Muscle of arm (tissue), 14 donors: ENCODE measurements at places on chromosomes 12 and 14. TPM values are rescaled to one million over a fixed set of nuclear protein-coding genes. Genes with fewer than 3 reads are reported as not detected.

CLEC9A gene
- 0.27 TPM for polyA plus RNA-seq

- no peak for DNase-seq
Observed at GRCh38 chr12:81229759-81230158, 151.9 kb downstream of the ACSS3 start.

- DNase-seq: no peak
Observed at GRCh38 chr14:69822456-69822855, 25.4 kb upstream of the SLC10A1 start.

DNA sequence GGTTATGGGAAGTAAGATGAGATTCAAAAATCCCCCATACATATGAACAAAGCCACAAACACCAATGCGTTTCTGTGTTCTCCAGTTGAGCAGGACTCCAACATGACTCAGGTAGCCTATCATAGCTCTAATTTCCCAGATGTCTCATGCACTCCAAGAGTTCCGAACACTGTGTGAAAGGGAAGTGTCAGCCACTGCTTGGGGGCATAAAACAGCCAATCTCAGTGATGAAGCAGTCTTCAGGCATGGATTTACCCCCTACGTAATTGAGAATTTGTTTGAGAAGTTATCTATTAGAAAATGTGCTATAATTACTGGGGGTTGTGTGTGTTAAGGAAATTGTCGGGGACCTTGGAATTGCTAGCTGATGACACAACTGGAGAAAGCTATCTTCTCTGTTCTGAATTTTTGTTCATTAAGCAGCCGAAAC is 153.9 kb upstream of the AVPR1A start:
- no peak for DNase-seq

PZP gene
- polyA plus RNA-seq: 0.80 TPM

ACTR10 gene
- 83.6 TPM for polyA plus RNA-seq

NANOG gene
- not detected for polyA plus RNA-seq
